ENCODE measurements at places on chromosomes 4 and X.

GRCh38 chr4:39568805-39569204, 41.6 kb upstream of the UGDH start:
- DNase-seq: no peak

GRCh38 chr4:112526061-112526460, 10.1 kb upstream of the NEUROG2 start:
- DNase-seq: no peak

GRCh38 chr4:188336891-188337290, 197.7 kb downstream of the TRIML1 start:
- DNase-seq: no peak

DNA sequence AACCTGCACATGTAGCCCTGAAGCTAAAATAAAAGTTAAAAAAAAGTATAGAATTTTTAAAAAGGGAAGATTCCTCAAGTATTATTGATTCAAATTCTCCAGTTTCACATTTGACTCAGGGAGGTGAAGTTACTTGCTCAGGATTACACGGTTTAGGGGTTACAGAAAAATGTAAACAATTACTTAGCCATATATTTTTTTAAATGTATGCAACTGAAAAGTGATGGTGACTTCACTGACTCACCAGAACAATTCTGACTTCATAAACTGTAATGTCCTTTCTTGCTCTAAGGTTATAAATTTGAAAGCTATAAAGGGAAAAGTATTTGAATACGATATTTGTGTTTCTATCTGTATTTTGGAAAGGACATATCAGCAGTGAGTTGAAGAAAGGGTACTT, 371.2 kb downstream of the SPRY1 start:
- no peak for DNase-seq

GRCh38 chrX:117973110-117973807, 143.4 kb downstream of the KLHL13 start:
- no peak for DNase-seq

- no peak for DNase-seq
Measured at GRCh38 chr4:1759170-1759817, 33.8 kb upstream of the FGFR3 start.

DNA sequence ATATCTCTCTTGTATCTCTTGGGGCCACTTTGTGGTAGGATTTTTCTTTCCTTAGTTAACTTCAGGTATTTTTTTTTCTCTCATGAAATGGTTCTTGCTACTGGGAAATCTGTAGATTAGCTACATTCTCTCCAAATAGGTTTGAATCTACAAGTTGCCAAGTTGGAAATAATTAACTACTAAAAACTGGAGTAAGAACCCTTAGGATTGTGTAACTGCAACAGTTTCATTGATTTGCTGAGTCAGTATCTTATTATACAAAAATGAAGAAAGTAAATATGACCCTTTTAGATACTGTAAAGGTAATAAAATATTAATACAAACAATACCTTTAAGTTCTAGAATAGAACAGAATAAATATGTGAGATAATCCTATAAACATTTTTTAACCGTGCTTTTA, 327.9 kb downstream of the CXXC4 start:
- DNase-seq: no peak

GRCh38 chrX:102983205-102983604, 46.1 kb downstream of the RAB40AL start:
- no peak for DNase-seq

DNA sequence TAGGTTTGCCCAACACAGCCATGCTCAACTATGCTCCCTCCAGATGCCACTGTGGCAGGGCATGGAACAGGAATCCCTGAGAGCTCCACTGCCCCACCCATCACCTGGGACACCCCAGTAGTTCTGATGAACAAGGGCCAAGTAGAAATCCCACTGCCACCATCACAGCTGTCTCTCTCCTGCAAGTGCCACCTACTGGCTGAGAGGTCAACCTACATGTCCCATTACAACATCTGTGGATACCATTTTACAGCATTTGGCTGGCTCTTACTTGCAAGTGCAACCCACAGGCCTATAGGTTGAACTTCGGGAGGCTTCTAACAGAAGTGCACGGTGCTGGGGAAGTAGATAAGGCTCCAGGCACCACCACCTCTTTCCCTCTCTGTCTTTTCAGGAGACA, 142.5 kb downstream of the CXXC4 start:
- DNase-seq: peak; percentile 54

DNA sequence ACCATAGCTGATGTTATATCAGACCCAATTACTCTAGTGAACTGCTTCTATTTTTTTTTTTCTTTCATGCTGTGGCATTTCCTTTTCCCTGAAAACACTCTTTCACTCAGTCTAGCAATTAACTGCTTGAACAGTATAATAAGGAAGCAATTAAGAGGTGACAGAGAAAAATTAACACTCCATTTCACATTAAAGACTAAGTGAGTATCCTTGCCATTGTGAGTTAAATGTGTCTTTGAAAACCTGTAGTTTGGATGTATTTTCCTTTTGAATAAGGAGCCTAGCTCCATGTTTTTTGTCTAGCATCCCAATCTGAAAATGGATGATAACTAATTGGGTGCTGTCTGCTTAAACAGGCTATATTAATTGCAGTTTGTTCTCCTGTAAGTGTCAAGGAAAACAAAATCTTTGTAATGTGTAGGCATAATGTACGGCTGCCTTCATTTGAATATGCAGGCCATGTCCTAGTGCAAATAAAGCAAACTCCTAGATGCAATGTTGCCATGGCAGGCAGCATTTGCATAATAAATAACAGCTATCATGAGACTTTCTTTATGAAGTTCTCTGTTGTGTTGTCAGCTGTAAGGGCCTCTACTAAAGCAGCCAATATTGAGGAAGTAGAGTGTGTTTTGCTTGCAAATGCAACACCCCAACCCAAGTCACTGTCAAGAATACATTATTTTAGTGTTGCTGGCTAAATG, 416.7 kb downstream of the ZIC3 start:
- no peak for DNase-seq

GRCh38 chrX:77014377-77015372, 432.5 kb upstream of the FGF16 start:
- peak; percentile 58 for DNase-seq
